ENCODE measurements at places on chromosomes 5 and 9. TPM values are rescaled to one million over a fixed set of nuclear protein-coding genes. Genes with fewer than 3 reads are reported as not detected.

Gene MCC
- total RNA-seq: 37.6 TPM

Gene SPINK4
- not detected for total RNA-seq

Gene ZBED3
- total RNA-seq: 3.6 TPM

Gene CYLC2
- not detected for total RNA-seq

All from esophagus mucosa (tissue), 1 donor.